Hematopoietic multipotent progenitor cell treated with erythropoietin and hydrocortisone succinate and interleukin-3 and kit ligand, for 8 days (in vitro differentiated cells): ENCODE measurements at places on chromosomes 3 and 15.

- DNase-seq = no peak
Observed at GRCh38 chr3:152302521-152303021, 33.8 kb downstream of the MBNL1 start.

DNA sequence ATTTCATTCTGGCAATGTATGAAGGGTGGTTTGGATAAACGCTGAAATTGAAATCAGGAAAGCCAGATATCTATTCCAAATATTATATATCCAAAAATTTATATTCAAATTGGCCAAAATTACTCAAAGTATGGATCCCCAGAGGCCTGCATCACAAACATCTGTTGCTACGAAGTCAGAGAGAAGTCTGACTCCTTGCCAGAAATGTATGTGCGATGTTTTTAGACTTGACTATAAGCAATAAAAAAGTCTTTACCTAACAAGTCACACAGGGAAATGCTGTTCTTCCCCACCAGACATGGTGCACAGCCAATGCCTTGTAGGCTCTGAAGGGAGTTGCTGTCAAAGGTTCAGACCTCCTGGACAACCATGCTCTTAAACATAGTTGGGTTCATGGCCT is 533.1 kb downstream of the OTOL1 start:
- no peak for DNase-seq

- DNase-seq = no peak
Observed at GRCh38 chr3:114525278-114525677, 231.4 kb downstream of the TIGIT start.

GRCh38 chr15:52143873-52144272 is 31.3 kb upstream of the BCL2L10 start:
- no peak for DNase-seq

DNA sequence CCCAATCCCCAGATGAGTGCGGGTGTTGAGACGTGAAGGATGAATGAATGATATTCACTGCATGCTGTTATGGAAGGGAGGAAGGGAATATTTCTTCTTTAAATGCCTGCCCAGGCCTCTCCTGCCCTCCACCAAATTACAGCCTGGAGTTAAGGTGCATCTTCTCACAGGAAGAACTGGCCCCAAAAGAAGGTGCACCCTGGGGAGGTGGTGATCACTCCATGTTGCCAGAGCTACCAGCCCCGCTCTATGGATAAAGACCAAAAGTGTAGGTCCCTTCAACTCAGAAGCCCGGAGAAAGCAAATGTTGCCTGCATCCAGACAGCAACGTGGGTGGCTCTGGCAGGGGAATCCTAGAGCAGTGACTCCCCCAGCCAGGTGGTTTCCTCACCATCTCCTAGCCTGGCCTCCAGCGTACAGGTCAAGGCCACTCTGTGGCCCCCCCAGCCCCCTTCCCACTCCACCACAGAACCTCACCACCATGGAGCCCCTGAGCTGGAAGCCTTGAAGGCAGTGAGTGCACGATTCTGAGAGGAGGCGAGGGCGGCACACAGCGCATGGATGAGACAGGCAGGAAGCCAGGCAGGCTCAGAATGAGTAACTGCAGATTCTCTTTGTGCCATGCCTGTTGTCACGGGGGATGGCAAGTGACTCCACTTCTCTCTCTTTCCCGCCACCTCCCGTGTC is 3.5 kb upstream of the VIPR1 start:
- no peak for DNase-seq

- no peak for DNase-seq
Observed at GRCh38 chr3:64329037-64329436, 103.8 kb upstream of the PRICKLE2 start.

GRCh38 chr3:148332509-148332908 is 365.2 kb upstream of the AGTR1 start:
- DNase-seq = no peak

- DNase-seq = no peak
Observed at GRCh38 chr15:31437686-31438085, 111.1 kb downstream of the KLF13 start.

DNA sequence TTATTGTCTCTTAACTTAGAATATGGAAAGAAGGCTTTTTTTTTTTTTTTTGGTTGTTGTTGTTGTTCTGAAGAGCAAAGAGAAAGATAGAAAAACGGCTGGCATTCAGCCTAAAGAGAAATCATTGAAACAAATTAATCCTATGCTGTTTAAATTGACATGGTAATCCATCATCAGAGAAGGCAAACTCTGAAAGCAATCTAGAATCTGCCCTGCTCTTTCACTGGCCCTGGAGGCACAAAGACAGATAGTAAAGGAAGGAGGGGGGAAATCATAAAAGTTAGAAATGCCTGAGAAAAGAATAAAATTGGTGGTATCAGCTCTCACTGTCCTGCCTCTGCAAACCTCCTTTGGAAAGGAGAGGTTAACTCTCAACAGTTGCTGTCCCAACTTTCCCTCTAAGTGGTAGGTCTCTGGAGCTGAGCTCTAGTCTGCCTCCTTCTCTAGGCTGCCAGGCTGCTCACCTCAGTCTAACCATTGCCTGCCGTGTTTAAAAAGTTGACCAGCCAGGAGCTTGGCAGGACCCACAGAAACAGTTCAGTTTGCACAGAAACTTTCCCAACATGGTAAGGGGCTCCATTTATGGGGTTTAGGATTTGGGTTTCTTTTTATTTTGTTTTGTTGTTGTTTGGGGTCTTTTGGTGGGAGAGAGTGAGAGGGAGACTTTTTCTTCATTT is 13.4 kb upstream of the NR2F2 start:
- no peak for DNase-seq

DNA sequence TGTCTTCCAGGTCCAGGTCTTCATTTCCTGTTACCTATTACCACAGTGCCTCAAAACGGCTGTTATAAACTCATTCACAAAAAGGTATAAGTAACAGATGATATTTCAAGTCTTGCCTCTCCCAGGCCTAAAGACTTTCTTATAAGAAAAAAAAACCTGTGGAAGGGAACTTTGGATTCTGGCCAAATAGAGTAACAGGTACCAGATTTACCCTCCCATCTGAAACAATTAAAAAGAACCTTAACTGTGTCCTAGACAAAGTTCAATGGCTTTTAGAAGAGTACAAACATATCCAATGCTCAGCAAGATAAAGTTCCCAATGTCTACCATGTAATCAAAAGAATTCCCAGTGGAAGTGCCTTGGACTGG is 22.6 kb downstream of the BHLHE40 start:
- DNase-seq = no peak

GRCh38 chr3:52962160-52962559 is 64.8 kb upstream of the STIMATE start:
- DNase-seq = no peak

GRCh38 chr3:169169340-169169963 is 494.1 kb downstream of the MECOM start:
- DNase-seq = no peak

DNA sequence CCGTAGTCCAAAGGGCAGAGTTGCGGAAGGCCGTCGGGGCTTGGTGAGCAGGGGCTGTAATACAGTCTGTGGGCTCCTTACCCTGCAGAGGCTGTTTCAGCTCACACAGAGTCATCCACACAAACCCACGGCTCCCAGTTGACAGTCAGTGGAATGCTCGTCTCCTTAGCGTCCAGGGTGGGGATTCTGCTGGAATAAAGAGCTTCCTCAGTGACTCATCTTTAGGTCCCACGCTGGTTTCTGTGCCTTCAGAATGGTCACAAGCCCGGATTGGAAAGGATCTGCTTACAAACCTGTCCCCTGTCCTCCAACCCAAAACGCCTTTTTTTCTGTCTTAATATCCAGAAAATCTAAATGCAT is 201.3 kb upstream of the TPM1 start:
- DNase-seq = no peak

- DNase-seq = no peak
Observed at GRCh38 chr3:66479532-66479947, 21.3 kb downstream of the LRIG1 start.

DNA sequence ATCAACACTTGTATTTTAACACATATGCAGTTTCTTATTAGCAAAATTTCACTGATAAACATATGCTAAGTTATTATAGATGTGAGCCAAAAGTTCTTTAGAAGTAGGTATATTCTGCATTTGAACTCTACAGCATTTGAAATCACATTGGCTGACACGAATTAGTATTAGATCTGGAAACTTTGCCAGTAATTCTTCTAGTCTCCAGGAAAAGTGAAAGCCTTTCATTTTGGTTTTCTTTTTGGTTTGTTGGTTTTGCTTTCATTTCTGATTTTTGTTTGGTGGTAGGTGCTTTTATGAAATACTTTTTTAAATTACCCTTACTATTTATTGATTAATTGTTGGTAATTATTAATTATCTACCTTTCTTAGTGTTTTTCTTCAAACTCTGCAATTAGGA is 72.9 kb downstream of the RBMS3 start:
- no peak for DNase-seq

DNA sequence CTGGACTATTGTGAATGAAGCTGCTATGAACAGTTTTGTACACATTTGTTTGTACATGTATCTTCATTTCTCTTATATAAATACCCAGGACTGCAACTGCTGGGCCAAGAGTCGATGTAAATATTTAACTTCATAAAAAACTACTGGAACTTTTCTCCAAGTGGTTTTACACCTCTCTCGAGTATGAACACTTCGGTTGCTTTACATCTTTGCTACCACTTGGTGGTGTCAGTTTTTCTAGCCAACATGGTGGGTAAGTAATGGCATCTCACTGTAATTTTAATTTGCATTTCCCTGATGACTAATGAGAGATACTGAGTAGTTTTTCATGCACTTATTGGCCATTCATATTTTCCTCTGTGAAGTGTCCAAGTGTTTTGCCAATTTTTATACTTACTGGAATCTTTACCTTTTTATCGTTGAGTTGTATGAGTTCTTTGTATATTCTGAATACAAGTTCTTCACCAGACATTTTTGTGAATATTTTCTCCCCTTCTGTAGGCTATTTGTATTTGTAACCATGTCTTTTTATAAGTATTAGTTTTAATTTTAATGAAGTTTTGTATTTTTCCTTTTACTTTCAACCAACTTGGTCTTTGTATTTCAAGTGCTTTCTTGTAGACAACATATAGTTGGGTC is 44.4 kb downstream of the PCOLCE2 start:
- peak; percentile 70 for DNase-seq

- no peak for DNase-seq
Observed at GRCh38 chr15:56987286-56987685, 68.8 kb downstream of the TCF12 start.

- no peak for DNase-seq
Observed at GRCh38 chr3:101640256-101640655, 36.7 kb downstream of the ZBTB11 start.
